ENCODE measurements at places on chromosomes 13 and 19.

DNA sequence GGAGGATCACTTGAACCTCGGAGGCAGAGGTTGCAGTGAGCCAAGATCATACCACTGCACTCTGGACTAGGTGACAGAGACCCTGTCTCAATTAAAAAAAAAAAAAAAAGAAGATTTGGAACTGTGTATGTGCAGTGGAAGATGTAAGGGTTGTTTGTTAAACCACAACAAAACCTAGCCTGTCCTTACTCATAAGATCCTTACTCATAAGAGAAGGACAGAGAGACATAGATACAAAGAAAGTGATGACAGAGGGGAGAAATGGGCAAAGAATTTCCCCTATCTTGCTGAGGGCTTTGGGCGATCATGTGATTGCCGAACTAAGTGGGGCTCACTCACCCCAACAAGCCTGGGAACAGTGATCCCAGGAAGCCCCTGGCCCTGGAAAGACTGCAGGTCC, 7.9 kb downstream of the ITPKC start:
- DNase-seq = no peak

- no peak for DNase-seq
These were observed 878.8 kb upstream of the KLHL1 start for GRCh38 chr13:70987043-70987442.

DNA sequence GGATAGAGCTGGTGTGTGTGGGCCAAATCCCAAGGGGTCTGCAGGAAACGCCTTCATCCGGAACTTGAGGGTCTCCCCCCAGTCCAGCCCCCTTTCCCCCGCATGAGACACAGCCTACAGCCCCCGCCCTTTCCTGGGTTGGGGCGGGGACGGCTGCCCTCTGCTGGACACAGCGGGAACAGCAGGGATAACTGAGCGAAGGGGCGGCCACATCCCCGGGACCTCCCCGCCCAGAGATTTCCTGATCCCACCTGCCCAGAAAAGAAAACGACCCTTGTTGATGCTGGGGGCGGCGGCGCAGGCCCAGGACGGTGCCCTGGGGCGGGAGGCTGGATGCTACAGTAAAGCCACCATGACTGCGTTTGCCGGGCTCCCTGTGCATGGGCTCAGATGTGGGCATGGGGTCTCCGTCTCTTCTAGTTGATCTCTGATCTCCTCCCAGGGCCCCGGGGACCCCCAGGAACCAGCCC, 14.2 kb downstream of the ONECUT3 start:
- peak; percentile 36 for DNase-seq

- DNase-seq = no peak
These were observed 14.3 kb downstream of the IER2 start for GRCh38 chr19:13164343-13165161.

- no peak for DNase-seq
These were observed 33.9 kb upstream of the LATS2 start for GRCh38 chr13:21095311-21095710.

Measured in stimulated activated CD8-positive, alpha-beta memory T cell treated with anti-CD3 and anti-CD28 coated beads, Interleukin-7, amount 100 ng/mL, for 1 hour (primary cell).